PC-3 (cell line): ENCODE measurements at places on chromosomes 5 and 9. TPM values are rescaled to one million over a fixed set of nuclear protein-coding genes. Genes with fewer than 3 reads are reported as not detected.
A peak's percentile ranks its signal among the peaks of the same experiment; 100 is the strongest.

The SLC6A19 gene
- not detected in 2 replicates for total RNA-seq

DNA sequence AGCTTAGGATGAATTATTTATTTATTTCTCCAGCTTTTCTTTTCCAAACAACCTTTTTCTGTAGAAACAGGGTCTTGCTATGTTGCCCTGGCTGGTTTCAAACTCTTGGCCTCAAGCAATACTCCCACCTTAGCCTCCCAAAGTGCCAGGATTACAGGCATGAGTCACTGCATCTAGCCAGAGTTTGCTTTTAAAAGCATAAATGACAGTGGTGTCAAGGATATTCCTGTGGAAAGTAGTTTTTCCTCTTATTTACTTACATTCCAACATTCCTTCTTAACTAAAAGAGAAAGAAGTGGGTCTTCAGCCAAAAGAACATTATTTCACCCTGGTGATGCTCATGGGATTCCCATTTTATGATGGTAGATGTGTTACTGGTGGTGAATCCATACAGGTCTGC lies 62.4 kb downstream of the GRIA1 start:
- DNase-seq = no peak

DNA sequence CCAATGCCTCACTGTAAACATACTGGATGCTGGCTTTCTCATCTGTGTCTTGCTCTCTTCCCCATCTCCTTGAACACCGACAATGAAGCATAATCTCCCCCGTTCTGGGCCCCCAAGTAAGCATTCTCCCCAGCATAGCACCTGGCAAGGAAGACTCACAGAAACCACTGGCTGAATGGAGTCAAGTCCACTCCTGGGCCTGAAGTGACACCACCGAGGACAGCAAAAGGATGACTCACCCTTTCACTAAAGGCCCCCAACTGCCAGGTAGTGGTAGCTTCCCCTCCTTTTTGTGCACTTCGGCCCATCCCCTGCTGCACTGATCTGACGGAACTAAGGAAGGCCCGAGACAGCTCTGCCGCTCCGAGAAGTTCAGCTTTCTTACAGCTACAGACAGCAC lies 9.4 kb downstream of the VDAC1 start:
- no peak for DNase-seq

The CDKN2AIPNL gene
- total RNA-seq = 29.7 and 38.2 TPM in 2 replicates

The ADAMTSL2 gene
- total RNA-seq = not detected in 2 replicates

DNA sequence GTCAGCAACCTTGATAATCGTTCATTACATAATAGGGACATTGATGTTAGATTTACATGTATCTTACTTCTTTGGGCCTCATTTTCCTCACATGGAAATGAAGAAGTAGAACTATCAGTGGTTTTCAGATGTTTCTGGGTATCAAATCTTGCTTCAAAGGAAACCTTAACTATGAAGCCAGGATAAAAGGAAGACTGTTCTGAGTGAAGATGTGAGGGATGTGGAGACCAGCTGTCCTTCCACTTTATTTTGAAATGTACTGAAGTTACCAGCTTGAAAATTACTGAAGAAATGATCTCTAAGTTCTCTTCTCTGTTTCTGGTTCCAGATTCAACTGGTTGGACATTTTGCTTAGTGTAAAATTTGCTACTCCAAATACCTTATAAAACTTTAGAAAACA lies 186.0 kb downstream of the ADAMTSL1 start:
- DNase-seq = no peak

DNA sequence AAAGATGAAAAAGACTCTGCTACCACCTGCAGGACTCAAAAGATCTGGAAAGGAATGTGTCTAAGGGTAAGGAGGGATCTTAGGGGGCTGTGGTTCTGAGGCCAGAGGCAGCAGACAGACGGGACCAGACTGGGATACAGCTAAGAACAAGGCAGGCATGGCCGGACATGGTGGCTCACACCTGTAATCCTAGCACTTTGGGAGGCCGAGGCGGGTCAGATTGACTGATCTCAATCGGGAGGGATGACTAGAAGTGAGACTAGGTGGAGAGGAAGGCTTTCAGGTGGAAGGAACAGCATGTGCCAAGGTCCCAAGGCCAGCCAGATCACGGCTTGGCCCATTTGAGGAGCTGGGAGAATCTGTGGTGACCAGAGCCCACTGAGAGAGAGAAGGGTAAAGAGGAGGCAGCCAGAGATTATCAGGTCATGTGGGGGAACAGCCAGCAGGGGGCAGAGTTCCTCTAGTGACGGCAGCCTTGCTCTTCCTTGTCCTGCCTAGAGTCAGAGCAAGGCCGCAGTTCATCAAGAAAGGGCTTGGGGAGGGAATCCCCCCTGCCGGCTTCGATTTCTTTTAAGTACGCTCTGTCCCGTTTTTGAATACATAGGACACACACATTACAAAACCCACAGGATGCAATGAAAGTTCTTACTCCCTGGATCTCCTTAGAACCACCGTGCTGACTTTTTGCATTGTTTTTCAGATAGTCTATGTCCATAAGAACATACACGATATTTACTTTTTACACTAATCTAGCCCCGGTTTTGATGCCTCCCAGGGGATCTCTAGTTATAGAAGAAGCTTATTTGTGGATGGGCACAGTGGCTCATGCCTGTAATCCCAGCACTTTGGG lies 2.6 kb upstream of the OLFML2A start:
- DNase-seq = peak; percentile 79

- DNase-seq = no peak
These were observed 58.2 kb downstream of the GADD45G start for GRCh38 chr9:89662718-89663613.

DNA sequence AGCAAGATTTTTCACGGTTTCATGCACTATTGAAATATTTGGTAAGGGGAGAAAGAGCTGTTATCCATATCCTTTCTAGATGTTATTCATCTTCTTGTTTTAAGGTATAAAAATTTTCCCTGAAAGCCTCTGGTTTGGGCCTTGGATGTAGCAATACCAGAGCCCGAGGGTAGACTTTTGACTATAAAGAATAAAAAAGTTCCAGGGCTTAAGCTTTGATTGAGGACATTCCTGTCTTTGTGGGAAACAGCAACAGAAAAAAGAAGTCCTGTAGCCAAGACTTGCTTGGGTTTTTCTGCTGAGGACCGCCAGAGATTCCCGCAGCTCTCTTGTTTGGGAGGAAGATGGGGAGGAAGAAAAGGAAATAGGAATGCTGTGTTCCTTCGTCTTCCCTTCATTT lies 440.0 kb upstream of the WWC1 start:
- no peak for DNase-seq

The IFNA8 gene
- not detected in 2 replicates for total RNA-seq

The LEAP2 gene
- 0.36 TPM in 1 of 2 replicates, not detected in the other for total RNA-seq
